ENCODE measurements at places on chromosomes 2 and 18. TPM values are rescaled to one million over a fixed set of nuclear protein-coding genes. Genes with fewer than 3 reads are reported as not detected.

DNA sequence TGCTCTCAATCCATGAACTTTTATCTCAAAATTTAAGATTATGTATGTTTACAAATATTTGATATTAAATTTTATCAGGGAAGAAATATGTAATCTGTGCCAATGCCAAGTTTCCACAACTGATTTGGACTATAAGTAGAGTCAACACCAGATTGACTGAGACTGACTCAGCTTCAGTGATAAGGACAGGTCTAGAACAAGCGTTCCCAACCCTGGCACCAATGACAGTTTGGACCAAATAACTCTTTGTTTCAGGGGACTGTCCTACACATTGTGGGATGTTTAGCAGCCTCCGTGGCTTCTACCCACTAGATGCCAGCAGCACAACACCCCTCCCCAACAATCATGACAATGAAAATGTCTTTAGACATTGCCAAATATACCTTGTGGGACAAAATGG lies 165.3 kb downstream of the THADA start:
- no peak for DNase-seq
- H3K36me3 ChIP-seq = peaks cover 6% of the 10 kb centered on the region
- H3K4me3 ChIP-seq = no peak overlapping the region
- no peaks in the 10 kb centered on the region for H3K27me3 ChIP-seq
- peaks cover 18% of the 10 kb centered on the region for H3K4me1 ChIP-seq

- no peak for DNase-seq
- H3K4me3 ChIP-seq = no peak overlapping the region
- peaks cover 30% of the 10 kb centered on the region for H3K36me3 ChIP-seq
- H3K27ac ChIP-seq = no peak overlapping the region
- H3K27me3 ChIP-seq = no peaks in the 10 kb centered on the region
These were observed 50.6 kb downstream of the SH3BP4 start for GRCh38 chr2:235002198-235003095.

GRCh38 chr2:170365003-170365402 lies 187.1 kb downstream of the MYO3B start:
- H3K36me3 ChIP-seq = no peaks in the 10 kb centered on the region
- H3K27me3 ChIP-seq = peaks cover 25% of the 10 kb centered on the region
- H3K4me1 ChIP-seq = no peaks in the 10 kb centered on the region
- DNase-seq = no peak
- H3K4me3 ChIP-seq = no peak overlapping the region

DNA sequence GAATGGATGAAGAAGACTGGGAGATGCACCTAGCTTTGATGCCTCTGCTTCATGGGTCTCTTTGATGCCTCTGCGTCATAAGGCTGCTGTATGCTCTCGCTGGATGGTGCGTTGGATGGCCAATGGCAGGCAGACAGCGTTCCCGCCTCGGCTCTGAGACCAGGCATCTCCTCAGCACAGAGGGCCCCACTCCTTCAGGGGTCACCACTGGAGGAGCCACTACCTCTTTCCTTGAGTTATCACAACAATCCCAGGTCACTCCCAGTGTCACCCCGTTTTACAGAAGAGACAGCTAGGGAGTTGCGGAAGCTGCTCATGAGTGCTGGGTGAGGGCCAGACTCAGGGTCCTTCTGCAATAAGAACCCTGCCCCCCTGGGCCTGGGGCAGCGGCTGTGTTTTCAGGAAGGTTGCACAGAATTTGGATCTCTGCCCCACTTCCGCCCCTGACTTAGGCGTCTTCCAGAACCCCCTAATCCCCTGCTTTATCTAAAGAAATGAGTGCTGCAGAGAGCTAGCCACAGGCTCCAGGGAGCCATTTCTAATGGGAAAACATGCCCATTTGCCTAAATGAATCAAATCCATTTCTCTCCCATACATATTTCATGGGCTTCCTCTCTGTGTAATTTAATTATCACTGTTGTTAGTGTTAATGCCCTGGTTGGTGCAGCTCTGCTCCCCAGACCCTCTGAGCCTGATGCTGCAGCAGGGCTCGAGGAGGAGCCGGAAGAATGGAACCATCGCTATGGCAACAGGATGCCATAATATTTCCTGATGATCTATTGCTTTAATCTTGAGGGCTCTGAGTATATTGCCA lies 131.8 kb upstream of the HS6ST1 start:
- no peak overlapping the region for H3K4me3 ChIP-seq
- H3K27me3 ChIP-seq = peaks cover 7% of the 10 kb centered on the region
- no peak for DNase-seq
- H3K36me3 ChIP-seq = no peaks in the 10 kb centered on the region
- no peak overlapping the region for H3K27ac ChIP-seq

GPR45 gene
- not detected for polyA plus RNA-seq

GRCh38 chr2:237309416-237309815 lies 104.5 kb downstream of the COL6A3 start:
- peaks cover 17% of the 10 kb centered on the region for H3K4me1 ChIP-seq
- H3K36me3 ChIP-seq = no peaks in the 10 kb centered on the region
- DNase-seq = no peak
- no peaks in the 10 kb centered on the region for H3K27me3 ChIP-seq
- no peak overlapping the region for H3K27ac ChIP-seq

- no peaks in the 10 kb centered on the region for H3K36me3 ChIP-seq
- no peaks in the 10 kb centered on the region for H3K27me3 ChIP-seq
- no peak overlapping the region for H3K27ac ChIP-seq
- no peaks in the 10 kb centered on the region for H3K4me1 ChIP-seq
These were observed 374.3 kb downstream of the TMX3 start for GRCh38 chr18:68340606-68341005.

NGEF gene
- 0.13 TPM for polyA plus RNA-seq

GRCh38 chr2:238106698-238107524 lies 6.8 kb downstream of the ESPNL start:
- DNase-seq = no peak
- H3K27ac ChIP-seq = no peak overlapping the region
- no peaks in the 10 kb centered on the region for H3K27me3 ChIP-seq
- no peak overlapping the region for H3K4me3 ChIP-seq
- no peaks in the 10 kb centered on the region for H3K36me3 ChIP-seq
- no peaks in the 10 kb centered on the region for H3K4me1 ChIP-seq

DNA sequence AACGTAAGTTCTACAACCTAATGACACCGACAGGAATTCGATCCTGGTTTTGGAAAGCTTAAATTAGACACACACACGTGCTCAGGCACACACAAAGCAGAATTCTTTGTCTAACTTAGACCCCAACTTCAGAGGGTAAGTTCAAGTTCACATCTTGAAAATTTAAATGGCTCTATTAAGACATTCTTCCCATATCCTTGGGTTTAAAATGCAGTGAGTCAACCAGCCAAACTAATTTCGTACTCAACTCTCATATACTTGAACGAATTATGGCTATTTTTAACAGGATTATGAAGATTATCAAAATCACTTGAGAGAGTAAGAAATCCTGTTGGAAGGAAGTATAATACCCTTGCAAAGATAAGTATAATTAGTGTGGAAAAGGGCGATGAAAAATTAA lies 53.2 kb upstream of the ARL4C start:
- peaks cover 3% of the 10 kb centered on the region for H3K4me1 ChIP-seq
- no peaks in the 10 kb centered on the region for H3K36me3 ChIP-seq
- no peak for DNase-seq
- no peaks in the 10 kb centered on the region for H3K27me3 ChIP-seq
- H3K4me3 ChIP-seq = no peak overlapping the region
- no peak overlapping the region for H3K27ac ChIP-seq

DNA sequence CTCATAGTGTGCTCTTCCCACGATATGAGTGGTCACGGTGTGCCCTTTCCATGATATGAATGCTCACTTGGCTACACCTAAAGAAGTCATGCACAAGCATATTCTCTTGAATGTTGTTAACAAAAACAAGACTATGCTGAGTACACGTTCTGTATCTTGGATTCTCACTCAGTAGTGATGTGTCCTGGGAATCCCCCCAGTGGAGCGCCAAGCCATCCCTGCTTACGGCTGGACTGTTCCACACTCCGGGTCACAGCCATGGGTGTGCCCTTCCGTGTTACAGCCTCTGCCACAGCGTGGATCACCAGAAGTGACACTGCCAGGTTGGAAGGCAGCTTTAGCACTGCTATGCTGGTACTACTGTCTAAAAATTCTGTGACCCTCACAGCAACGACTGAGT lies 59.1 kb downstream of the TPO start:
- H3K4me3 ChIP-seq = no peak overlapping the region
- DNase-seq = no peak
- no peaks in the 10 kb centered on the region for H3K27me3 ChIP-seq
- no peak overlapping the region for H3K27ac ChIP-seq

PRSS56 gene
- polyA plus RNA-seq = not detected
